ENCODE measurements at places on chromosomes 16 and 17.

- peak; percentile 50 for DNase-seq
Observed at GRCh38 chr17:66767154-66767933, 67.6 kb upstream of the CACNG5 start.

GRCh38 chr16:88375236-88375975, 7.4 kb upstream of the ZNF469 start:
- DNase-seq, result no peak

- no peak for DNase-seq
Observed at GRCh38 chr16:19225651-19226050, 57.6 kb downstream of the SYT17 start.

GRCh38 chr16:88548131-88548874, 21.9 kb upstream of the ZC3H18 start:
- DNase-seq, result no peak

DNA sequence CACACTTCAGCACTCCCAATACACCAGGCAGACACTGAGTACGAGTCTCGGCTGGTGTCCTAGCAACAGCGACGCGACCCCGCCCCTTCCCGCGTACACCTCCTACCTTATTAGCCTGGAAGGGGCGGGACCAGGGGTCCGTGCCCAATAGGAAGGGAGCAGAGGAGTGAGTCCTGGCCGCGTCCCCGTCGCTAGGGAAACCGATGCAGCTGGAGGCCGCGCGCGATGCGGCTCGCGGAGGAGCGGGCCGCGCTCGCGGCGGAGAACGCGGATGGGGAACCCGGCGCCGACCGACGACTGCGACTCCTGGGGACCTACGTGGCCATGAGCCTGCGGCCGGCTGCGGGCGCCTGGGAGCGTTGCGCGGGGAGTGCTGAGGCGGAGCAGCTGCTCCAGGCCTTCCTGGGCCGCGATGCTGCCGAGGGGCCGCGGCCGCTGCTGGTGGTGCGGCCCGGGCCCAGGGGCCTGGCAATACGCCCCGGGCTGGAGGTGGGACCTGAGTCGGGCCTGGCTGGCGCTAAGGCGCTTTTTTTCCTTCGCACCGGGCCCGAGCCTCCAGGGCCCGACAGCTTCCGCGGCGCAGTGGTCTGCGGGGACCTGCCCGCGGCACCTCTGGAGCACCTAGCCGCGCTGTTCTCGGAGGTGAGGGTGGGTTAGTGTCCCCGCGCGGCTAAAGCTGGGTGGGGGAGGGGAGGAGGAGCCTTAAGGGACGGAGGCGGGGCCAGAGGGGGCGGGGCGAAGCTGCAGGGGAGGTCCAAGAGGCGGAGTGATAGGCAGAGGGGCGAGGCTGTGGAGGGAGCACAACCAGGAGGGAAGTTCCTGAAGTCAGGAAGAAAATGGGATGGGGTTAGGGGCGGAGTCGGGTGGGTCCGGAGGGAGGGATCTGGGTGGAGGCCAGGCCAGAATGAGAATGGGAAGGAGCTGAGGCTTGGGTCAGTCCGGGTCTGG, at the start of gene DNAH9:
Gene DNAH9 (plus strand): TSS at position 197 of the 948 bp plus-strand sequence. CDS start 29 bp downstream, at position 226.
- peak; percentile 45 for DNase-seq

GRCh38 chr17:36722121-36722902, 120.9 kb downstream of the MRM1 start:
- peak; percentile 88 for DNase-seq

DNA sequence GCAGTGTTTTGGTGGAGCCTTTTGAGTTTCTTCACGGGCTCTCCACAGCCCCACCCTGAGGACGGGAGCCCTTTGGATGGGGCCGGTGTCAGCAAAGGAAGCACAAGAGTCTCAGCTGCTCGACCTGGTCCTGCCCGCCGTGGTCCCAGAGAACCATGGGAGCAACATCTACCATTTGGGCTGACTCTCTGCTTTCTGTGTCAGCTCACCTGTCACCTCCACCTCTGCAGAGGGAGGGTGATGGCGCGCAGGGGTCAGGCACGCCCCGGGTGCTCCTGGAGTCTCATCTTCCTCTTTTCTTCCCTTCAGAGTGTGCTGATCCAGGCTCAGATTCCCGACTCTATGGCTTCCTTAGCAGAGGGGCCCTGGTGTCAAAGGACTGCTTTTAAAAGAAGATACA, 171.7 kb downstream of the LAT start:
- DNase-seq, result no peak

- DNase-seq, result no peak
Observed at GRCh38 chr17:38453951-38454421, 25.7 kb downstream of the ARHGAP23 start.

DNA sequence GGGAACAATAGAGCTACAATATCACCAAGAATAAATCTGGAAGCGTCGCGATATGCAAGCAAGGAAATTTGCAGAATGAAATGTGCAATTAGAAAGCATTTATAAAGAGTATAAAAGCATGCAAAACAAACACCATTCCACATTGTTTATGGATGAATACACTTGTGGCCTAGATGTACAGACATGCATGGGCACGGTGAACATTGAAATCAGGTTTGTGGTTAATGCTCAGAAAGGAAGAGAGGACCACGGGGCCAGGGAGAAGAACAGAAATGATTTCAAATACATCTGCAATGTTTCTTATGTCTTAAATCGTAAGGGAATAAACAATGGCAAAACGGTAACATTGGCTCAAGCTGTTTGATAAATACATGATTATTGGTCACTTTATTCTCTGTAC, 235.9 kb downstream of the FOXL1 start:
- no peak for DNase-seq

GRCh38 chr16:88298833-88299745, 83.7 kb upstream of the ZNF469 start:
- DNase-seq, result peak; percentile 23

All from activated CD4-positive, alpha-beta T cell treated with anti-CD3 and anti-CD28 coated beads, Interleukin-2, Interleukin-6, amounts not matched to agents 100 ng/mL and 50 ng/mL, durations not matched to agents 16 hours and 8 hours (primary cell).